ENCODE measurements at places on chromosomes 5 and 9.

DNA sequence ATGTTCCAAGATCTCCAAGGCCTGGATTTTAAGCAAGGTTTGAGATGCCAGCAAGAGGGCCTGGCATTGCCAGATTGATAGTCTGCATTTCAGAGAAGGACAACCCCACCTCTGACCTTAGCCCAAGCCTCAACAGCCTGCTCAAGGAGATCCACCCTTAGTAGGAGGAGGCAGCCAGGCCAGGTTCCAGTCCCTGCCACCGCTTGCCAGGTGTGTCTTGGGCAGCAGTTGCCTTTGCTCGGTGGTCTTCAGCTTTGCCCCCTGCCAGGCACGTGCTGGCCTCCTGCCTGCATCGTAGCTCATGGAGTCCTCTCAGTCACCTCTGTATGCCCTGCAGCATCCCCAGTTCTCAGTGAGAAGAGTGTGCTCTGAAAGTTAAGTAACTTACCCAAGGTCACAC lies 134.2 kb downstream of the KCNIP1 start:
- DNase-seq: no peak

GRCh38 chr5:31908396-31908795 lies 265.7 kb downstream of the GOLPH3 start:
- DNase-seq: no peak

DNA sequence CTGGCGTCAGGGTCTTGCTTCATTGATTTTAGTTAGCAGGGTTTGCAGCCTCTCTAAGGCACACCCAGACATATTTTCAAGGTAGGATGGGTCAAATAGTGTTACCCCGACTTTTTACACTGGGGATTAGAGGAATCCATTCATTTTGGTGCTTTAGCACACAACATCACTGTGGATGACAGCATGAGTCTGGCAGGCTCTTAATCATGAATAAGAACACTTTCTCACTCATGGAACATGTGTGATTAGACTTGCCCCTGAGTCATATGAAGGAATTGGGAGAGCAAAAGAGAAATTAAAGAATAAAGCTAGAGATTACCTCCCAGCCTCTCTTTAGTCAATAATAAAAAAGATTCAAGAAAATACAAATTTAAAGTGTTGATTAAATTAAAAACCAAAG lies 175.6 kb downstream of the SEMA5A start:
- no peak for DNase-seq

GRCh38 chr9:114745108-114745848 lies 60.6 kb downstream of the TNFSF15 start:
- peak; percentile 62 for DNase-seq

GRCh38 chr9:114345493-114346065 lies 15.9 kb downstream of the ORM2 start:
- no peak for DNase-seq

- no peak for DNase-seq
Observed at GRCh38 chr5:31939151-31939550, 235.0 kb downstream of the GOLPH3 start.

All from astrocyte (in vitro differentiated cells and primary cell).